ENCODE measurements at places on chromosomes 6 and 20.

GRCh38 chr6:36897609-36898008 is 11.9 kb downstream of the C6orf89 start:
- DNase-seq: no peak

GRCh38 chr20:925516-925915 is 9.4 kb upstream of the ANGPT4 start:
- DNase-seq: no peak

GRCh38 chr6:102039441-102039840 is 645.9 kb downstream of the GRIK2 start:
- DNase-seq: no peak

DNA sequence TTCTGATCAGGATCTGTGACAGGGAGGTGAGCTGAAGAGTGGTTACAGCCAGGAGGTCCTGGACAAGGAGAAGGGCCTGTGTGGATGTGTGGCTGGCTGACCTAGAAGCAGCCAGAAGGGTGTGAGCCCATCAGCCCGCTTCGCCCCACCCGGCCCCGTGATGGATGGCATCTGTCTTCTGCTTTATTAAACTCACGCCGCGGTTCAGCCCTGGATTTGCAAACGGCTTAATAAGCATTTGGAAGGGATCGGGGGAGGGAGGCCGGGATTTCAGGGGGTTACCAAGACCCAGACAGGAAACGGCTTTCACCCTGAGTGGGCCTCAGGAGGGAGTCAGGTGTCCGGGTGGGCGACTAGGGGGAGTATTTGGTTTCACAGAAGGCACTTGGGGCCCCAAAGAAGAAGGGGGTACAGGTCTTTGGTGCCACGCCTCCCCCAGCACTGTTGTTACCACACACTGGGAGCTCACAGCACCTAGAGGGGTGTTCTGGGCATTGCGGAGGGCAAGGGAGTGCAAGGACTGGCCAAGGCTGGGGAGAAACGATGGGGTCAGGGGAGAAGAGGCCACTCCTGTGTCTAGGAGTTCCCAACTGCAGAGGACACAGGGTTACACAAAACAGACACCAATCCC is 53.8 kb upstream of the FOXP4 start:
- no peak for DNase-seq

DNA sequence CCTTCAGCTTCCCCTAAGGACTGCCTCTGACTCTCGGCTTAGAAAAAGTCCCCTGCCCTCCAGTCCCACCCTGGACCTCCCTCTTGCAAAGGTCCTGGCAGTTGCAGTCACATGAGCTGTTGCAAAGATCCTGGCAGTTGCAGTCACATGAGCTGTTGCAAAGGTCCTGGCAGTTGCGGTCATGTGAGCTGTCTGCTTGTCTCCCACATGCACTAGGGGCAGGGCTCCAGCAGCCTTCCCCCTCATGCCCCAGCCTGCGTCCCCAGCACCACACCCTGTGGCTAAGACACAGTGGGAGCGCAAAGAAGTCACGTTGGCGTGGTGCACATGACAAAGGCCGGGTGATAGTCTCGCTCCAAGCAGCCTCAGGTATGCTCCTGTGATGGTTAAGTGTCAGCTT is 82.9 kb downstream of the ZNF217 start:
- DNase-seq: no peak

DNA sequence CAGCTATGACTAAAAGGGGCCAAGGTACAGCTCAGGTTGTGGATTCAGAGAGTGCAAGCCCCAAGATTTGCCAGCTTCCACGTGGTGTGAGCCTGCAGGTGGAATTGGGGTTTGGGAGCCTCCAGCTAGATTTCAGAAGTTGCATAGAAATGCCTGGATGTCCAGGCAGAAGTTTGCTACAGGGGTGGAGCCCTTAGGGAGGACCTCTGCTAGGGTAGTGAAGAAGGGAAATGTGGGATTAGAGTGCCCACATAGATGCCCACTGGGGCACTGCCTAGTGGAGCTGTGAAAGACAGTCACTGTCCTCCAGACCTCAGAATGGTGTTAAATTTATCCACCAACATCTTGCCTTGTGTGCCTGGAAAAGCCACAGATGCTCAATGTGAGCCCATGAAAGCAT is 255.1 kb downstream of the BMP2 start:
- DNase-seq: no peak

- no peak for DNase-seq
Measured at GRCh38 chr6:36700831-36701230, 3.2 kb downstream of the RAB44 start.

DNA sequence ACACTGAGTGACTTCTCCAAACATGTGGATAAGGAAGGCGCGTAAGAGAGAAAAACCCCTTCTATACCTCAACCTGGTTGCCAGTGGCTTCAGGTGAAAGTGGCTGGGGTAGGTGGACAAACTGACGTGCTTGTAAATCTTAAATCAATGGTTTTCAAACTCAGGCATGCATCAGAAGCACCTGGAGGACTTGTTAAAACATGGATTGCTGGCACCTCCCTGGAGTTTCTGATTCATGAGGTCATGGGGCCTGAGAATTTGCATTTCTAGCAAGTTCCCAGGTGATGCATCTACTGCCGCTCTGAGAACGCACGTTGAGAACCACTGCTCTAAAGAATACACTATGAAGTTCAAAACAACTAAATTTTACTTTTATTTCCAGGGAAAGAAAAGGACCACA is 31.9 kb upstream of the TAB2 start:
- no peak for DNase-seq

DNA sequence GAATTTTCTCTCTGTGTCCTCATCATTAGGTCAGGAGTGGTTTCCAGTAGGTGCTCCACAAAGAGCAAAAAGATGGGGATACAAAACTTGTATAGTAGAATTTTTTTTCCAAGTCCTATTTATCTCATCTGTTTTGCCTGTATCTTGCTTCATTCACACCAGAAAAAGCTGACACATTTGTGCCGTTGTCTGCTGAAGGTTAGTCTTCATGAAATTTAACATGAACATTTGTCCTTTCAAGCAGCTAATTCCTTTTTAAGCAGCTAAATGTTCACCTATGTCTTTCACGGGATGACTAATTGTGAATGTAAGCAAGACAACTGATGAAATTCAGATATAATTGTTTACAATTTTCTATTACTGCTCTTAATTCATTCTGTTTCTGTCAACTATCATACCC is 83.8 kb downstream of the ATXN1 start:
- no peak for DNase-seq

DNA sequence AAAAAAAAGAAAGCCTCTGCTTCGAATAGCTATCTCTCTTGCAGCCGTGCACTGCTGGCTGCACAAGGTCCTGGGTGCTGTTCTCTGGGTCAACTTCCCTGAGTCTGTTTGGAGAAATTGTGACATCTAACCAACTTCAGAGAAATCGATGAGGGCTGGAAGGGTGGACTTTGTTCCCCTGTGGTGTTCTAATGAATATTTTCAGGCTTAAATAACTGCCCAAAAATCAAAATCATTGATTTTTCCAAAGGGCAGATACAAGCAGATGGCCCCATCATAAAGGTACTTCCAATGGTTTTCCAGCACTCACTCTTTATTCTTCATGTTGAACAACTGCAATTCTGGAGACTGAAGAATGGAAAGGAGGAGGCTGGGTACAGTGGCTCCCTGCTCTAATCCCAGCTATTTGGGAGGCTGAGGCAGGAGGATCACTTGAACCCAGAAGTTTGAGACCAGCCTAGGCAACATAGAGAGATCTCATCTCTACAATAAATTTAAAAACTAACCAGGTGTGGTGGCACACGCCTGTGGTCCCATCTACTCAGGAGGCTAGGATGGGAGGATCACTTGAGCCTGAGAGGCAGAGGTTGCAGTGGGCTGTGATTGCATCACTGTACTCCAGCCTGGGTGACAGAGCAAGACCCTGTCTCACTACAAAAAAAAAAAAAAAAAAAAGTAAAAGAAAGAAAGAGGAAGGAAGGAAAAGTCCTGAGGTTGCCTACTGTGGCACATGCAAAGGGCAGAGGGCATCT is 59.1 kb downstream of the FOXA2 start:
- no peak for DNase-seq

GRCh38 chr6:41693281-41694240 is 41.8 kb downstream of the TFEB start:
- DNase-seq: no peak

DNA sequence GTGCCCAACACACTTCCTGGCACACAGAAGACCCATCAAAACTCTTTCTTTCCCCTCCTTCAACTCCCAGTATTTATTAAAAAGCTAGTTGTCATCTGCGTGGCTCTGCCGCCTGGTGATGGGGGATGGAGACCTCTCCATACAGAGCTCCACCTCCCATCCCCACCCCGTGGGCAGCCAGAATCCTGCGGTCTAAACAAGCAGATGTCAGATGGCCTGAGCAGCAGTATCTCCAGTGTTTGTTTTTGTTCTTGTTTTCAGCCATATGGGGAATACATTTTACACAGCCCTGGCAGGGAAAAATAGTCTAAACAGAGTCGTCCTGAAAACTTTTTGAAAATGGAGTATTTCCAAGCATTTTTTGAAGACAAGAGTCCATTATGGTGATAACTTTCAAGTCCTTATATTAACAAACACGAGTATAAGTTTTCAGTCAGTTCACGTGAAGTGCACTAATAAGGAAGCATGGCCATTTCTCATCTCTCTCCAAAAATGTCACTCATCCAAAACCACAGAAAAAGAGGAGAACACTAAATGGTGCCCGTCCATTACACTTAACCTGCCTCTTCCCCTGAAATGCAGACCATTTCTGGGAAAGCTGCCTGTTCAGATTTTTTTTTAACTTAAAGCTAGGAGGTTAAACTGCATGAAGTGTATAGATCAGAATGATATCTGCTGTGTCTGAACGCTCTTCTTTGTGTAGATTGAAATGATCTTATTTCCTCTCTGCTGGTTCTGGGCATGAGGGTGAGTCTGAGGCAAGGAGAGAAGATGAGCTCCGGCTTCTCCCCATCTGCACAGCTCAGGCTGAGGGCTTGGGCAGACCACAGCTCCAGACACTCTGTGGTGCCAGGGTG is 91.0 kb downstream of the TCP11 start:
- no peak for DNase-seq

GRCh38 chr6:135922746-135923145 is 71.2 kb downstream of the PDE7B start:
- no peak for DNase-seq

GRCh38 chr6:44051515-44051914 is 75.7 kb downstream of the MRPL14 start:
- no peak for DNase-seq

- DNase-seq: no peak
Measured at GRCh38 chr20:62671765-62672164, 29.5 kb downstream of the SLCO4A1 start.

- DNase-seq: no peak
Measured at GRCh38 chr6:98824162-98824901, 10.0 kb upstream of the POU3F2 start.

- no peak for DNase-seq
Measured at GRCh38 chr6:53426667-53427270, 78.0 kb upstream of the ELOVL5 start.

GRCh38 chr6:110523451-110524021 is 47.1 kb upstream of the SLC22A16 start:
- DNase-seq: no peak

DNA sequence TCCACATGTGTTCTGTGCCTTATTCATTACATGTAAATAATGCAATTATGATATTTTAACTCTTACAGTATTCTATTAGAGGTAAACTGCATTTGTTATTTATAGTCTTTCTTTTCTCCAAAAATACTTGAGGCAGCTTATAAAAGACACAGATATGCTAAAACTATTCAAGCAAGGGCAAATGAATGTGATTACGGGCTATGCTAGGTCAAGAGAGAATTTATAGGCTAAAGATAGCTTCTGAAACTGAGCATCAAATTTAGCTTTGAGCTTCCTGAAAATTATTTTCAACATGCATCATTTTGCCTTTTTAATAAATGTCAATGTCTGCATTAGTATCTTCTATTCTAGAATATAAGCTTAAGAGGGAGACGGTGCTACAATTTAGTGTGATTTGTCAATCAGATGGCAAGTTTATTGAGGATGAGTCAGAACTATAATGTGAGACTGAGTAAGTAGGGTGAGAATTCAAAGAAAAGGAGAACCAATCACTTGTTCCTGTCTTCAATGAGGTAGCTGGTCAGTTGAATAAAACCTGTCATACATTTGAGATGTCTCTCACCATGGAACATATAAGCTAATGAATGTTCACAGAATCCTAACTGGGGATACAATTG is 669.4 kb upstream of the CITED2 start:
- DNase-seq: no peak

DNA sequence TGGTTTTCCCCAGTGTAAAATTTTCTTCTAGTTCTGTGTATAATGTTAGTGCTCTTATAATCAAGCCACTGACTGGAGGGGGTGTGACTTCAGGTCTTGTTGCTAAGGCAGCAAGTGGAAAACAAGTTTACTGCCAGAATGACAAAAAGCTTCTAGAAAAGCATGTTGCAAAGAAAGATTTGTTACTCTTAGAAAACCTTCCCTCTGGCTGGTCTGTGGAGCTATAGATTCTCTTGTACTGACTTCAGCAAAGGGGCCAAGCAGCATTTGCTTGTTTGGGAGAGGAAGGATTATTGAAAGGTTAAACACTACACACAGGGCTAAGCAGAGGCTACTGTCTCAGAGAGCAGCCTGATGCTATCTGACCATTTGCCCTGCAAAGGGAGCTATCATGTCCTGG is 288.8 kb downstream of the BTBD9 start:
- no peak for DNase-seq

GRCh38 chr6:151060096-151060765 is 179.5 kb upstream of the AKAP12 start:
- no peak for DNase-seq

GRCh38 chr20:8722277-8722928 is 346.5 kb upstream of the PLCB4 start:
- DNase-seq: peak; percentile 82

DNA sequence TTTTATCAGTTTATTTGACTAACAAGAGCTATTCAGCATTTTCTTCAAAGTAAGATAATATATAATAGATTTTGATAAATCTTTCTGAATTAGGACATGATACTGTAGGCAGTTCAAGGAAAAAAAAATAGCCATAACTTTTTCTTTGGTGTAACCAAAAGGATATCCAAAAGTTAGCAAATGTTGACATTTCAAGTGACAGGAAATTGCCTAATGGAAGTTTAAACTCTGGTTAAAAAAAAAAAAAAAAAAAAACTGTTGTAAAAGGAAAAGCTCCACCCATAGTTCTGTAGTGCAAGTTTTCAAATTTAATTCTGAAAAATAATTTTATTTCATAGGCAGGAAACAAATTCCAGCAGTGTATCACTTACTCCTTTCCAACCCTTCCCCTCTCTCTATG is 18.8 kb downstream of the HEBP2 start:
- no peak for DNase-seq

GRCh38 chr6:53199156-53199555 is 50.5 kb upstream of the GCM1 start:
- no peak for DNase-seq

- no peak for DNase-seq
Measured at GRCh38 chr6:33217246-33217645, 8.9 kb downstream of the RING1 start.

GRCh38 chr20:58566981-58567380 is 51.8 kb upstream of the APCDD1L start:
- DNase-seq: no peak

GRCh38 chr6:40803897-40804702 is 216.9 kb upstream of the LRFN2 start:
- DNase-seq: no peak

Measured in SHP77 (cell line).